ENCODE measurements at places on chromosomes 7 and 10.

- DNase-seq, result no peak
Measured at GRCh38 chr10:13844651-13845050, 257.9 kb downstream of the PRPF18 start.

DNA sequence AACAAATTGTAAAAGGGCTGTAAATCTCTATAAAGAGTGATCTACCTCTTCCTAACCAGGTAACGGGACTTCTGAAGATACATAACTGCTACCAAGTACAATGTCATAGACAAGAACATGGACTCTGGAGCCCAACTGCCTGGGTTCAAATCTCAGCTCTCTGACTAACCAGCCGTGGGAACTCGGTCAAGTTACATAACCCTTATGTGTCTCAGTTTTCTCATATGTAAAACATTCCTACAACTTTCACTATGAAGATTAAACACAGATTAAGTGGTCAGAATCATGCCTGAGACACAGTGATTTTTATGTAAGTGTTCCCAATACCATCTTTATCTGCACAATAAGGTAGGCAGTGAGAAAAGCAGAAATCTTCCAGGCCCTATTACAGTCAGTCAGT, 52.6 kb downstream of the ITGB1 start:
- DNase-seq, result no peak

DNA sequence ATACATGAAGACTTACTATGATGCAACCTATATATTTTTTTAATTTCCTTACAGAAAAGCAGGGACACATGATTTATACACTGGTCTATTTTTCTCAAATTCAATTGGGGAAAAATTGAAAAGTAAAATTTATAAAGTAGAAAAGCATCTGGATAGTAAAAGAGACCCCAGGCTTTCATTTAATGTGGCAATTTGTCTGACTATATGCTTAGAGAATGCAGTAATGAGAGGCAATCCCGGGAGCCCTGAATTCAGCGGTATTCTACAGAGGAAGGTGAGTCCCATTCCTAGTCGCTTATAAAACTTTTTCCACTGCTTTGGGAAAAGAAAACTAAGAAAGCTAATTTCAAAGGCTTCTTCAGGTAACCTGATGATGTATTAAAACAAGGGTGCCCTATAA, 167.1 kb downstream of the SEMA3D start:
- no peak for DNase-seq

GRCh38 chr10:101000915-101001658, 1.5 kb downstream of the LZTS2 start:
- DNase-seq, result peak; percentile 66
